ENCODE measurements at places on chromosomes 13 and 19.
A peak's percentile ranks its signal among the peaks of the same experiment; 100 is the strongest.

DNA sequence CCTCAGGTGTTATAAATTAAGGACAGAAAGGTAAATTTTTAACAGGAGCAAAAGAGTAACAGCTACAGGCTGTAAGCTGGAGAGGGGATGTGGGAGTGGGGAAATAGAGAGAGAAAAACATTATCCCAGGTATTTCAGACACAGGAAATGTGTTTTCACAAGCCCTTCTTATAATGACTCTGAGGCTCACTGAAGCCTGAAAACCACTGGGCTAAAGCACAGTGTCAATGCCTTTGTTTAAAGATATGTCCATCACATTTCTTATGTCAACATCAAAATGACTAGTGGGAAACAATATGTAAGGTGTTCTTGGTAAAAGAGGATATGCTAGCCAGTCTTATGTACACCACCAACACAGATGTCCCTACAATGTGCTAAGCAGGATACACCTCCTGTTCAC is 365.9 kb downstream of the FGF14 start:
- DNase-seq: no peak

DNA sequence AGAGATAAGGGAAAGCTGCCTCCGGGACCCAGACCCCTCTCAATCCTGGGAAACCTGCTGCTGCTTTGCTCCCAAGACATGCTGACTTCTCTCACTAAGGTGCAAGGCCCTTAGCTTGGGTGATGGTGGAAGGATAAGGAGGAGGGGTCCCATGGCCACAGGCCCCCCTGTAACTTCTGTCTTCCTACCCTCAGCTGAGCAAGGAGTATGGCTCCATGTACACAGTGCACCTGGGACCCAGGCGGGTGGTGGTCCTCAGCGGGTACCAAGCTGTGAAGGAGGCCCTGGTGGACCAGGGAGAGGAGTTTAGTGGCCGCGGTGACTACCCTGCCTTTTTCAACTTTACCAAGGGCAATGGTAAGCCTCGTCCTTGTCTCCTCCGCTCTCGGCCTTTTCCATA is 2.0 kb downstream of the CYP2F1 start:
- DNase-seq: no peak

- no peak for DNase-seq
Observed at GRCh38 chr19:33054623-33055022, 10.1 kb downstream of the RHPN2 start.

GRCh38 chr19:40225440-40226305 is 816 bp downstream of the CCNP start:
- DNase-seq: no peak

DNA sequence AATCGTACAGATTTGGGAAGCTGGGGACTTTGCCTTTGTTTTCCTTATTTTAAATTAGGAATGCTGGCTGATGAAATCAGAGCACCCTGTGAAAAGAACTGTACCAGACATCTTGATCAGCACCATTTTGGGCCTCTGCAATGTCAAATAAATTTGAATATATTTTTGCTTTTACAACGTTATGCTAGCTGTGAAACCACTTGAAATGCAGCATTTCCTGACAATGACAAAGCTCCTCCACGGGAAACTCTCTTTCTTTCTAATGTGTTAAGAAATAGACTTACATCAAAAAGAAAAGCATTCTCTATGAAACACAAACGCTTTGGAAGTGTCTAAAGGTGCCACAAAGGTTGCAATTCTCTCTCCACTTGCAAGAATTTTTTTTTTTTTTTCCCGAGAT is 47.1 kb upstream of the MAP3K10 start:
- DNase-seq: no peak

GRCh38 chr13:46839399-46839798 is 42.4 kb upstream of the ESD start:
- DNase-seq: no peak

DNA sequence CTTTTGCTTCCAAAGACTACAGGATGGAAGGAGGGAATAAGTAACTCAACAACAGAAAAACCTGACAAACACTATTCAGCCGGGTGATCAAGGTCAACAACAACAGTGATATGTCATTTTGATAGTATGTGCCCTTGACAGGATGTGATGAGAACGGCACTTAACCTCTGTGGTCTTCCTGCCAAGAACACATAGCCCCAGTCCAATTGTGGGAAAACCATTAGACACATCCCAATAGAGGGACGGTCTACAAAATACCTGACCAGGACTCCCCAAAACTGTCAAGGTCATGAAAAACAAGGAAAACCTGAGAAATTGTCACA is 43.1 kb upstream of the AMER2 start:
- DNase-seq: no peak

DNA sequence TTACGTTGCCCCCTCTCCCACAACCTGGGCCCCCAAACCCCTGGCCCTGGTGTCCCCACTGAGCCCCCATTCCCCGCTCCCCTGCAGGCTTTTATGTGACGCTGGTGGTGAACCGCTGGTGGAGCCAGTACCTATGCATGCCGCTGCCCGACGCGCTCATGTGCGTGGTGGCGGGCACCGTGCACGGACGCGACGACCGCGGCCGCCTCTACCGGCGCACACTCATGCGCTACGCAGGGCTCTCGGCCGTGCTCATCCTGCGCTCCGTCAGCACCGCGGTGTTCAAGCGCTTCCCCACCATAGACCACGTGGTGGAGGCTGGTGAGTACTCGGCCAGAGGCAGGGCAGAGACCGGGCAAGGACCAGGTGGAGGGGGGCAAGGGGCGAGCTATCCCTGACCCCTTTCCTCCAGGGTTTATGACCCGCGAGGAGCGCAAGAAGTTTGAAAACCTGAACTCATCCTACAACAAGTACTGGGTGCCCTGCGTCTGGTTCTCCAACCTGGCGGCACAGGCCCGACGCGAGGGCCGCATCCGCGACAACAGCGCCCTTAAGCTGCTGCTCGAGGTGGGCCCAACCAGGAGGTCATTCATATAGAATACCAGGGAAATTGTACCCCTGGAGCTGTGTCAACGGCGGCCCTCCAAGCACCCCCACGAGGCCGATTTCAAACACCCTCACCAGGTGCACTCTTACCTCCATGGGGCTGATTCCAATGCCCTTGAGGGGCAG is 3.0 kb downstream of the BEST2 start:
- no peak for DNase-seq

GRCh38 chr13:110263888-110264287 is 43.1 kb downstream of the COL4A1 start:
- no peak for DNase-seq

GRCh38 chr19:1882089-1882785 is 3.1 kb downstream of the ABHD17A start:
- DNase-seq: no peak

GRCh38 chr19:12064590-12065538 is at the start of gene ZNF844:
ZNF844 (plus strand) TSS chr19:12064731; CDS start chr19:12064874, 143 bp downstream.
- peak; percentile 96 for DNase-seq

- peak; percentile 86 for DNase-seq
Observed at GRCh38 chr19:34345947-34346351, 19.0 kb upstream of the GPI start.

DNA sequence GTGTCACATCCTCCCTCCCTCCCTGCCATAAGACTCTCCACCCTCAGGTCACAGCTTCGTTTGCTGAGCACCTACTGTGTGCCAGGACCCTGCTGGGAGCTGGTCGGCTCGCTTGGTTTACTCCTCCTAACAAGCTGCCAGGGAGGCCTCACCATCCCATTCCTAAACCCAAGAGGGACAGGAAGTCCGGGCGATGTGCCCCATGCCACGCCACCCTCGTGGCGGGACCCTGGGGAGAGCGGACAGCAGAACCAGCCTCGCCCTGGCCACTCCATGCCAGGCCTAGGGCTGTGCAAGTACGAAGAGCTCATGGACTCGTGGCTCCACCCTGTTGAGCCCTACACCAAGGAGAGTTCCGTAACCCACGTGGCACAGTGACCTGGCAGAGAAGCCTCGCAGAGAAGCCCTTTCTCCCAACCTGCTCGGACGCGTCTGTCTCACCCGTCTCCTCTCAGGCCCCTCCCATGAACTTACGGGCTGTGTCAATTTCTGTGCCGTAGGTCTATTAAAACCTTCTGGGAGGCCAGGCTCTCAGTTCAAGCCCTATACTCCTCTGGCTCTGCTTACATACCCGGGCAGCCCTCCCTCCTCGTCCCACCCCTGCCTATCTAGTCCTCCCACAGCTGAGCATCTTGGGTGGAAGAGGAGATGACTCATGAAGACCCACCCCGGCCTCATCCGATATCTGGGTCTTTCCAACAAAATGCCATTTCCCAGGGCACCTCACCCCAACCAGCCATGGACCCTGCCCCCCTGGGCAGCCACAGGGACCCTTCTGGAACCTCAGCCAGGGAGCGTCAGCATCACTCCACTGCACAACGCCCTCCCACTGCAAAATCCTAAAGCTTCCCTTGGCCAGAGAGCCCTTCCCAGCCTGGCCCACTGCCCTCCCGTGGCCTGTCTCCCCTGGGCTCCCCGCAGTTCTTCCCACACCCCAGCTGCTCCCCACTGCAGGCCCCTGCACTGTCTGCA is 2.6 kb downstream of the UBXN6 start:
- DNase-seq: no peak

- DNase-seq: no peak
Observed at GRCh38 chr13:80530191-80530590, 189.3 kb upstream of the SPRY2 start.

DNA sequence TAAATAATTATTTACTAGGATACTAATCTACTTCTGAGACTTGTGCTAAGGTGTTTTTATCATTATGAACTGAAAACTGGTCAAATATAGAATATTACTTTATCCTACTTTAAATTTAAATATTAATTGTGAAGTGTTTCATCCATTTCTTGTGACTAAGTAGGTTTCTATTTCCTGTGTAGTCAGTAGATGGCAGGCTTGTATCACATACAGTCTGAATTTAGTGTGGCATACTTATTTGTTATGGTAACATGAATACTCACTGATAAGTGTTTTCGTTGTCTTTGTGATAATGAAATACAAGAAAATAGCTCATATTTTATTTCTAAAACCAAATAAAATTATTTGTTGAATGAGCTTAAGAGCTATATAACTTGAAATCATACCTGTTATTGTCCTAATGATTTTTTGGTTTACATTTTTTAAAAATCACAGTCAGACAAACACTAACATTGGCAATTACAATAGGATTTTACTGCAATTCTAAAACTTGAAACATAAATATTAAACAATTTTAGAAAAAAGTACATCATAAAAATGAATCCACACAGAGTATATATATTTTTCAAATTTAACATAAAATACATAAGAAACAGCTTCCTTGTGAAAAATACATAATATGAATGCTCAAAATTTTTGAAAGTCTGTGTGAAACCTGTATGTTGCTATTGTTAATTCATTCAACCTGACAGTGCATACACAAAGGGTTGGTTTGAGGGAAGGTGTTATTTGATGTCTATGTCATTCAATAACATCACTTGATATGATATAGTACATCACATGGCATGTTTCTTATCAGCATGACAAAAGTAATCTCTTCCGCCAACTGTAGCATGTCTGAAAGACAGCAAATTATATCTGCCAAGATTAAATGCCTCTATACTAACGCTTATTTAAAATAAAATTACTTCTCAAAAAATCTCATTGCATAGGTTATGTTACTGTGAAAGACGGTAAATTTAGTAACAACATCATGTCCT is 904.8 kb upstream of the PCDH20 start:
- peak; percentile 20 for DNase-seq

GRCh38 chr19:35093941-35094647 is 21.5 kb upstream of the FXYD3 start:
- DNase-seq: no peak

- DNase-seq: no peak
Observed at GRCh38 chr13:99046851-99047250, 69.0 kb upstream of the DOCK9 start.

DNA sequence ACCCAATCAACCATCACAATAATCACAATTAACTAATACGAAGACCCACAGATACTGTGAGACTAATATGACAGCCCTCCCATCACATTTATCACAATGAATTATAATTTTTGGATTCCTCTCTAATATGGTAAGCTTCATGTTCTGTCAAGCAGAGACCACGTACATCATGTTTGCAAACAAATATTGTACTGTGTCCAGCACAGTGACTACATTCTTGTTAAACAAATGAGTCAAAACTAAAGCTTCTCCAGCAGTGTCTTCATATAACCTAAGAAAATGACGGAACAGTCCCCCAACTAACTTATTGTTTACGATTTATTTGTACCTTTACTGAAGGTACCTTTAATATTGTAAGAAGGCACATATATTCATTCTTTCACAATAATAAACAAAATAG is 292.6 kb downstream of the ENOX1 start:
- DNase-seq: no peak

DNA sequence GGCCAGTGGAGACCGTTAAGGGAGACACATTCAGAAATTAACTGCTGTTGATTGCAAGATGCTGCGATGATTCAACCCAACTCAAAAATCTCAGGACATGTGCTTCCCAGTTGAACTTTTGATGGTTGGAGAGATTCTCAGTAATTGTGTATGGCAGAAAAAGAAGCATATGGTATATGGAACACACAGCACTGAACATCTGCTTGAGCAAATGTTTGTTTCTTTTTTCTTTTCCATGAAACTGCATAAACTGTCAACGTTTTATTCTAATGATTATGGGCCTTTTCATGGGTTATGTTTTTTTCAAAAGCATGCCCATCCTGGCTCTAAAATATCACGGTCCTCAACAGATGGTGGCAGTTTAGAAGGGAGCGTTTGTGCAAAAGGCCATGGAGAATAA is 40.1 kb upstream of the USP29 start:
- DNase-seq: no peak

GRCh38 chr19:52297601-52298364 is 814 bp downstream of the ZNF480 start:
- no peak for DNase-seq

DNA sequence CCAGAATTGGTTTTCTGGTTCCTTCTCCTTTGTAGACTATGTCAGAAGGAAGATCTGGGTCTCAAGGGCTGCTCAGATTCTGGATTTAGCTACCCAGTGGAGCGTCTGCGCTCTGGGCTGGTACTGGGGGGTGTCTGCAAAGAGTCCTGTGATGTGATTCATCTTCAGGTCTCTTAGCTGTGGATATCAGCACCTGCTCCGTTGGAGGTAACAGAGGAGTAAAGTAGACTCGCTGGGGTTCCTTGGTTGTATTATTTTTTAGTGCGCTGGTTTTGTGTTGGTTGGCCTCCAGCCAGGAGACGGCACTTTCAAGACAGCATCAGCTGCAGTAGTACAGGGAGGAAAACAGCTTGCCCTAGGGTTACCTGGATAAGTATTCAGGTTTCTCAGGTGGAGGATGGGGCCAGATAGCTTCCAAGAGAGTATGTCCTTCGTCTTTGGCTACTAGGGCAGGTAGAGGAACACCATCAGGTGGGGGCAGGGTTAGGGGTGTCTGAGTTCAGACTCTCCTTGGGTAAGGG is 10.4 kb upstream of the KLK15 start:
- DNase-seq: no peak

- DNase-seq: no peak
Observed at GRCh38 chr13:21932996-21933395, 262.1 kb downstream of the FGF9 start.

GRCh38 chr13:33105387-33106005 is 89.3 kb downstream of the KL start:
- no peak for DNase-seq

DNA sequence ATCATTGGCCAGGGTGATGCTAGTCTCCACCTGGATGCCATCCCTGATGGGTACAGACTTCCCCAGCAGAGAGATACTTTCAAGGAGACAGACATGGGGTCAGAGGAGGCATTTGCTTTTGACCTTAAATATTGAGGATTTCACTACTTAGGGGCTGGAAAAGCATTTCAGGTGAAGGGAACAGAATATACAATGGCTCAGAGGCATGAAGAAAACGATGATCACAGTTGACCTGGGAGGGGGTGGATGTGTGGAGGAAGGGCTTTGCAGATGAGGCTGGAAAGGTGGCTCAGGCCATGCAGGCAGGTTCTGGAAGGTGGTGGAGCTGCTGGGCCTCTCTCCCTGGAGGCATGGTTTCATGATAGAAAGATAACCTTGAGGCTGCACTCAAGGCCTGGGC is 3.9 kb downstream of the MATK start:
- no peak for DNase-seq

All from BE2C (cell line).